ENCODE measurements at places on chromosomes 16 and 17. TPM values are rescaled to one million over a fixed set of nuclear protein-coding genes. Genes with fewer than 3 reads are reported as not detected.

Gene KCNH4
- not detected for total RNA-seq

Gene FGF11
- 20.7 TPM for total RNA-seq

GRCh38 chr16:23502466-23502865, 7.8 kb downstream of the GGA2 start:
- no peak for DNase-seq

DNA sequence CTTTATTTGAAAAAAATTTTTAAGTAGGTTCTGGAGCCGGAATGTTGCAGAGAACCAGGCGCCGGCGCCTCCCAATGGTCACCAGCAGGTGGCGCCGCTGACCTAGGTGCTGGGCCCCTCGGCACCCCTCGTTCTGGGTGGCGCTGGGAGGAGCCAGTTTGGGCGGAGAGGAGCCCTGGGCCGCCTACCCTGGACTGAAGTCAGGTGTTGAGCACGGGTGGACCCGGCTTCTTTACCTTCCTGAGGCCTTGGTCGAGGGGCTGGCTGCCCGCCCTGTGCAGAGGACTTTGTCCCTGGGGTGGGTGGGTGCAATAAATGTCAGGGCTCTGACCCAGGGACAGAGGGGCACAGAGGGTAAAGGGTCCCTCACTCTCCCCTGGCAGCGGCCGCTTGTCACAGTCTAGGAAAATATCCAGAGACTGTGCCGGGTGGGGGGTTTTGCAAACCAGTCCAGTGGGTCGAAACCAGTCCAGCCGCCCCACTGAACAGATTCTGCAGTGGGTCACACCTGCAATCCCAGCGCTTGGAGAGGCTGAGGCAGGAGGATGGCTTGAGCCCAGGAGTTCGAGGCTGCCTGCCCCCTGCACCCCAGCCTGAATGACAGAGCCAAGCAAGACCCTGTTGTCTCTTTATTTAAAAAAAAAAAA, 30.1 kb upstream of the TNFRSF13B start:
- DNase-seq = peak; percentile 97

GRCh38 chr17:42183741-42184711, 1.2 kb downstream of the HCRT start:
- peak; percentile 99 for DNase-seq

DNA sequence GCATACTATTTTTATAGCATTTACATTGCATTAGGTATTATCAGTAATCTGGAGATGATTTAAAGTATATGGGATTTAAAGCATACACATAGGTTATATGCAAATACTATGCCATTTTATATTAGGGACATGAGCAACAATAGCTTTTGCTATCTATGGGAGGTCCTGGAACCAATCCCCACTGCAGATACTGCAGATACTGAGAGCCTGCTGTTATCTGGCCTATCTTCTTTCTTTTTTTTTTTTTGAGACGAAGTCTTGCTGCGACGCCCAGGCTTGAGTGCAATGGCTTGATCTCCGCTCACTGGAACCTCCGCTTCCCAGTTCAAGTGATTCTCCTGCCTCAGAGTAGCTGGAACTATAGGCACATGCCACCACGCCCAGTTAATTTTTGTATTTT, 37.4 kb downstream of the STH start:
- no peak for DNase-seq

Gene RND2
- 25.9 TPM for total RNA-seq

GRCh38 chr17:56830726-56831368, 2.9 kb downstream of the C17orf67 start:
- no peak for DNase-seq

Gene TSPOAP1
- 4.2 TPM for total RNA-seq

DNA sequence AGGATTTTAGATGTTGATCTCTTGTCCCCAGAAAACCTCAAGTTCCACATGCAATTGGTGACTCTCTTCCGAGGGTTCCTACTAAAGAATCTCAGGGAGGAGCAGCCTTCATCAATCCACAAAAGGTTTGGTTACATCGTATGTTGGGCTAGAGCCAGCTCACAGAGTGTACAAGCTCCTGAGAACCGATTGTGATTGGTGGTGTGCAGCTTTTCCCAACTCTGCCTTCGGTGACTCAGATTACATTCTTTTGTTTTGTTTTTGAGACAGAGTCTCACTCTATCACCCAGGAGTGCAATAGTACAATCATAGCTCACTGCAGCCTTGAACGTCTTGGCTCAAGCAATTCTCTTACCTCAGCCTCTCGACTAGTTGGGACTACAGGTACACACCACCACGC, 172.4 kb downstream of the PMP22 start:
- DNase-seq = no peak

GRCh38 chr17:42199416-42200011, 5.2 kb upstream of the GHDC start:
- no peak for DNase-seq

Gene CBLN1
- total RNA-seq = 2.5 TPM

DNA sequence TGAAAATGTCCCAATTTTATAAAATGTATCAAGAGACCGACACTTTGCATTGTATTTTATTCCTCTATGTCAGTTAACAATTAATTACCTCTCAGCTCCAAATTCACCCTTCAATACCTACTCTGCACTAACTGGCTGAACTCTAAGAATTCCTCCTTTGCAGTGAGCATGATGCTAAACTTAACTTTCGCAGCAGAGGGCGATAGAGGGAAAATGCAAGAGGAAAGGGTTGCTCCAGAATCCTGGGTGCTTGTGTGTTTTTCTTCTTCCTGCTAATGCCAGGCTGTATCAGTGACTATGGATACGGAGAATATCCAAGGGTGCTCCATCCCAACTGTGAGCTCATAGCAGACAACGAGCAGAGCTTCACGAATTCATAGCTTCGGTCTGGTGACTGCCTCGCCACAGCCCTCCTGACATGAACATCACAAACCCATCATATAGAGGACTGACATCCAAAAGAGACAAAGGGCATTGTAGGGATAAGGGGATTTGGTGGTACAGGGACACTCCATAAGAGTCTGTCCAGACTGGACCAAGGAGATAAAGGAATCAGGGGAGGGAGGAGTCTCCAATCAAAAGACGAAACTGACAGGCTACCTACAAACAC, 172.9 kb downstream of the STX8 start:
- DNase-seq = peak; percentile 57

GRCh38 chr16:84607061-84607460, 10.8 kb downstream of the COTL1 start:
- no peak for DNase-seq

Data from H7 (cell line).